GM12892 (cell line): ENCODE measurements at places on chromosomes 1 and 21.

DNA sequence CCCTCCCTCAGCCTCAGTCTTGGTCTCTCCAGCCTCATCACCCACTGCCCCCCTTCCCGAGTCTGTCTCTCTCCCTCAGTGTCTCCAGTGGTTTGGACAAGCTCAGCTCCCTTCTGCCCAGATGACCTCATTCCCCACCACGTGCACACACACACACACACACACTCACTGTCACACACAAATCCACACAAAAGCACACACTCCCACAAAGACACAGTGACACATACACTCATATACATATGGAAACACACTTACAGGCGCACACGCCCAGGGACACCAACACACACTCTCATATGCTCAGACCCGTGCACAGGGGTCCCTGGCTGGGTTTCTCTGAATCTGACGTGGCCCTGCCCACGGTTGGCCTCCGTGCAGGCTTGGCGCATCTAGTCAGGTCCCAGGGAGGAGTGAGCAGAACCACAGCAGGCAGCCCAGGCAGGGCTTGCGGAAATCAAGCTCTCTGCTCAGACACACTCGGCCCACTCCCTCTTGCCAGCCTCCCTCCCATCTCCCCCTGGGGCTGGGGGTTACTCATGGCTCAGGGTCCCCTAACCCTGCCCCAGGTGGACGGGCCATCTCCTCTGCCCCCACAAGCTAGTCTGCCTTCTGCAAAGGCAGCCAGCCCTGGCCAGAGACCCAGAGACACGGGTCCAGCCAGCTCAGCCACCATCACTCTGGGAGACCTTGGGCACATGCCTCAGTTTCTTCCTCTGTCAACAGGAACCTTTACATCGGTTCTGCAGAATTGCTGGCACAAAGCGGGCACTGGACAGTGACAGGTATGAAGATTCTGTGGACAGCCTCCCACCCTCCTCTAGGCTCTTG is 38.5 kb upstream of the FAM131C start:
- no peak for DNase-seq

DNA sequence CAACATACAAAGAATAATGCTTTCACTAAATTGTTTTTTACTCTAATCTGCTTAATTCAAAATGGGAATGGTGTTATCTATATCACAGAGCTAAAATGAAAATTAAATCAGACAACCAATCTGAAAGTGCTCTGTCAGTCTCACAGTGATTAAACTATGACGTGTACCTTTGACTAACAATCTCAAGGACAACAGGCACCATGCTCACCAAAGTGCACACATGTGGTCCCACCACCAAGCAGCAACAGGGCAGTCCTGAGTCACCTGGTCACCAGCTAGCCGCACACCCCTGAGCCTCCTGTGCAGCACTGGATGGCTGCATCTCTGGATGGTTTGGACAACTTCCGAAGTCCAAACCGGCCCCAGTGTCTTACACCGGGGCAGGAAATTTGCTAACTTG is 54.5 kb upstream of the NADK start:
- no peak for DNase-seq

DNA sequence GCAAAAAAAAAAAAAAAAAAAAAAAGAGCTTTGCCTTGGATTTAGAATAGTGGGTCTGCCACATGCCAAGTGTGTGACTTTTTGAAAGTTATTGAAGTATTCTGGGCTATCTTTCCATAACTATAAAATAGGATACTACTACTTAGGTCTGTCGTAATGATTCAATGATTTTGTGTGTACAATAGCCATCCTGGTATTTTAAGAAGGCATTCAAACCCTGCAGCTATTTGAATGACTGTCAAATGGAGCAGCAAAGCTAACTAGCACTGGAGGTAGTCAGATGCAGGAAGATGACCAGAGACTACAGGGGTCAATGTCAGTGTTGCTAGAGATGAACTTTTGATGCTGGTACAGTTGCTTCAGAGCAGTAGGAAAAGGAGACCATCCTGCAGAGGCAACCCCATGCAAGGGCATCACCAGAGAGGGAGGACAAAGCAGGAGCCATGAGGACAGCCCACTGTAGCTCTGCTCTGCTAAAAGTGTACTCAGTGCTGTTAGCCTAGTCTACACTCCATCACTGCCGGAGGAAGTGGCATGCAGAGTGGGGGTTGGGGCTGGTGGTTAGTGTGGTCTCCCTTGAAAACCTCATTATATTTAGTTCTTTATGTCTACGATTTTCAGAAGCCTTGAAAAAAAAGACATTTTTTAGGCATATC is 29.0 kb downstream of the DUSP10 start:
- DNase-seq, result no peak

DNA sequence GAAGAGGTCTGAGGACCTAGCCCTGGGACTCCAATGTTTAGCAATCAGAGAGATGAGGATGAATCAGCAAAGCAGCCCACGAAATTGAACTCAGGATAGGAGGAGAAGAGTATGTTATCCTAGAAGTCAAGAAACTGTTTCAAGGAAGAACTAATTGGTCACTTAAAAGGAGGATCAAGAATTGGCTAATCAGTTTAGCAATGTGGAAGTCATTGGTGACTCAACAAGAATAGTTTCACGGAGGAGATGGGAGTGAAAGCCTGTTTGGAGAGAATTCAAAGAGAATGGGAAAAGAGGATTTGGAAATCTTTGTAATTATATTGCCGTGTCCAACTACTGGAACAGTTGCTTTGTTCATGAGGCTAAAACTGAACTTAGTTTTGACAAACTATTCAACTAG is 7.4 kb downstream of the HMCN1 start:
- DNase-seq, result no peak

DNA sequence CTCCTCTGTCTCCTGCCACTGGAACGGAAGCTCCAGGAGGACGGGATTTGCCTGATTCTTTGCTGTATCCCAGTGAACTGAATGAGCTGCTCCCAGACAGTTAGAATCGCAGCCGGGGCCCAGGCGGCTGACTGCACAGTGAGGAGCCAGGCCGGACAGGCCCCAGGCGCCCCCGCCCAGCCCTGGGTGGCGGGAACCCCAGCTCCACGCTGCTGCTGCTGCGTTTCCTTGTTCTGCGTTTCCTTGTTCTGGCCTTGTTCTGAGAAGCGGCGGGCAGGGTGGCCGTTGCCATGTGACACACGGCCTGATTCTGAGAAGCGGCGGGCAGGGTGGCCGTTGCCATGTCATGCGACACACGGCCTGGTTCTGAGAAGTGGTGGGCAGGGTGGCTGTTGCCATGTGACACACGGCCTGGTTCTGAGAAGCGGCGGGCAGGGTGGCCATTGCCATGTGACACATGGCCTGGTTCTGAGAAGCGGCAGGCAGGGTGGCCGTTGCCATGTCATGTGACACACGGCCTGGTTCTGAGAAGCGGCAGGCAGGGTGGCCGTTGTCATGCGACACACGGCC is 56.2 kb downstream of the SLC37A1 start:
- DNase-seq, result no peak

GRCh38 chr1:10431070-10431730 is 967 bp downstream of the CENPS start:
- DNase-seq, result no peak

DNA sequence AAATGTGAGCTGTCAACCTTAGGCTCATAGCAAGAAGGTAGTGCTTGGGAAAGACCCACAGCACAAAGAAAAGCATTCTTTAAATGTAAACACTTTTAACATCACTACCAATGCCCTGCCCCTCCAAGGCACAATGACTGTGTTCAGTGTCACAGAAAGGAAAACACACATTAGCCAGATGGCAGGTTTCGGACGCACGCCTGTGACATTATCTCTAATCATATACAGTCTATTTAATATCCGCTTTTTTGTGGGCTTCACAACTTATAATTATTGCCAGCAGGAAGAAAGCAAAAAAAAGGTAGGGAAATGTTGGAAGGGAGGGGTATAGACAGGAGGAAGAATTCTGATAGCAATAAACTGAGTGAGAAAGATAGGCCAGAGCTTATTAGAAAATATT is 112.4 kb upstream of the BEND5 start:
- no peak for DNase-seq

DNA sequence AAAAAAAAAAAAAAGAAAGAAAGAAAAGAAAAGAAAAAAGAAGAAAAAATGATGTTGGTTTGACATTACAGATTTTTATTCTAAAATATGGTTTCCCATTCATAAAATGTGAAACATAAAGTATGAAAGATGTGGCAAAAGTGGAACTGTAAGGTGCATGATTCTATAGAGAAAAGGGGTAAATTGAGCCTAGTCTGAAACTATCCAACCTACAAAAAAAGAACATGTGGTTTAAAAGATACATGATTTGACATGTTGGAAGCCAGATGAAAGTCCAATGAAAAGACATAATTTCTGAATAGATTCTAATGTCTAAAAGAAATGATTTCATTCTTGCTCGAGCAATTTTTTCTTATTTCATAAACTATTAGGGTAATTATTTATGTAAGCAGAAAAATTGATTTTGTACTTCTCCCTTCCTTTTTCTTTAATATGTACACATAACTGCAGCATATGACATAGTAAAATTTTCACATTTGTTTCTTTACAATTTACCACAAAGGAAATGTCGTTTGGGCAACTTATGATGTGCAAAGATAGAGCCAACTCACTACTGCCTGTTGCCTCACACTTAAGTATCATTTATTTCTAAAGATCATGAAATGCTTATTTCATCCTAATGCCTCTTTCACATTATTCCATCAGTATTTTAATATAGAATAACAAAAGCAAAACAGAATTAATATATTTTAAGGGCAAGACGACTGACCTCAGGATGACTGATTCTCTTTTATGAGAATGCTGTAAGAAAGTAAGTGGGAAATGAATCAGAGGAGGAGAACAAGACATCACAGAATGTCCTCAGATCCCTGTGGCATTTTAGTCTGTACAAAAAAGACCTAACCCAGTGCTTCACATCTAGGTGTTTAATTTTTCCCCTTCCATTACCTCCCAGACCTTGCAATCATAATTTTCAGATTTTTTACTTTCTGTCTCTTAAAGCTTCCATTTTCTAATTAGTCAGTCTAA is 165.8 kb upstream of the HMCN1 start:
- DNase-seq, result no peak

DNA sequence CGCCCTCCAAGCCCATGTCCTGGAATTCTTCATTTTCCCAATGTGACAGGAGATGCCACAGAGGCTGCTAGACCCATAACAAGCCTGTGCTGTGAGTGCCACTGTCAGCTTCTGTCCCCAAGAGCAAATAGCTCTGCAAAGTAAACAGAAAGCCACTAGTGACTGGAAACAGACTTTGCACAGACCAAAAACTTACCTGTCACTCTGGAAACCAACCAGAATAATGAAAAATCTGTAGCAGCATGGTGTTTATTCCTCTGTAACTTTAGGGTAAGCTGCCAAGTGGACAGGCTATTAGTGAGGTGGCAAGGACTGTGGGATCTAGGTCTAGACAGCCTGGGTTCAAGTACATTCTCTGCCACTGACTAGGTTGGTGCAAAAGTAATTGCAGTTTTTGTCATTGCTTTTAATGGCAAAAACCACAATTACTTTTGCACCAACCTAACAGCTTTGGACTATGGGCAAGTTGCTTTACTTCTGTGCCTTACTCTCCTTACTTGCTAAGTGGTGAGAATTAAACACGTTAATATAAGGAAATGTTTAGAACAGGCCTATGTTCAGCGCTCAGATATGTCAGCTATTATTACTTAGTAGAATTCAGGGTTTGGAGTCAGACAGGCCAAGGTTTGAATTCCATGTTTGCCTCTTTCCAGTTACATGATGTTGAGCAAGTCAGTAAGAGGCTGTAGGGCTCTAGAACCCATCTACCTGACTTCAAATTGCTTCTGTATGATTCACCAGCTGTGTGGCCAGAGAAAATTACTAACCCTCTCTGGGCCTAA is at the start of gene C8B:
Gene C8B, minus strand, starts transcription at position 100 of the 782 bp plus-strand sequence. Its CDS starts 67 bp downstream, at position 33.
- no peak for DNase-seq

DNA sequence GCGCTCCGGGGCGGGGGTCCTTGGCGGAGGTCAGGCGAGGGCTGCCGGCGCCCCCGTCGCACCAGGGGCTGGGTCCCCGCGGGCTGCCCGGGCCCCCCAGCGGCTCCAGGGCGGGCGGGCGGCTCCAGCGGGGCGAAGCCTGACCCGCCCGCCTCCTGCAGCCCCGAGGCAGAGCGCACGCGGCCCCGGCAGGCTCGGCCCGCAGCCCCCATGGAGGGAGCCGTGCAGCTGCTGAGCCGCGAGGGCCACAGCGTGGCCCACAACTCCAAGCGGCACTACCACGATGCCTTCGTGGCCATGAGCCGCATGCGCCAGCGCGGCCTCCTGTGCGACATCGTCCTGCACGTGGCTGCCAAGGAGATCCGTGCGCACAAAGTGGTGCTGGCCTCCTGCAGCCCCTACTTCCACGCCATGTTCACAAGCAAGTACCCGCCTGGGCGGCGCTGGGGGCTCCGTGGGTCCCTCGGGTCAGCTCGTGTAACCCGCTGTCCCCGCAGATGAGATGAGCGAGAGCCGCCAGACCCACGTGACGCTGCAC is 817 bp downstream of the KLHL17 start:
- no peak for DNase-seq

GRCh38 chr1:109527098-109527811 is 12.4 kb upstream of the GPR61 start:
- DNase-seq, result no peak

- no peak for DNase-seq
Observed at GRCh38 chr1:209402697-209403096, 180.8 kb upstream of the CAMK1G start.
